ENCODE measurements at places on chromosomes 7 and 10. TPM values are rescaled to one million over a fixed set of nuclear protein-coding genes. Genes with fewer than 3 reads are reported as not detected.

Gene CALML3
- 0.09 TPM for total RNA-seq

Gene METTL27
- total RNA-seq = 2.5 TPM

Gene HKDC1
- 0.91 TPM for total RNA-seq

- no peak for DNase-seq
Observed at GRCh38 chr7:142654398-142654797, 94.9 kb upstream of the PRSS1 start.

- DNase-seq = no peak
Observed at GRCh38 chr10:45593938-45594275, 78.7 kb downstream of the ZFAND4 start.

- no peak for DNase-seq
Observed at GRCh38 chr10:1631282-1631681, 106.0 kb downstream of the ADARB2 start.

GRCh38 chr7:51229106-51229537, 87.5 kb downstream of the COBL start:
- DNase-seq = peak; percentile 41

DNA sequence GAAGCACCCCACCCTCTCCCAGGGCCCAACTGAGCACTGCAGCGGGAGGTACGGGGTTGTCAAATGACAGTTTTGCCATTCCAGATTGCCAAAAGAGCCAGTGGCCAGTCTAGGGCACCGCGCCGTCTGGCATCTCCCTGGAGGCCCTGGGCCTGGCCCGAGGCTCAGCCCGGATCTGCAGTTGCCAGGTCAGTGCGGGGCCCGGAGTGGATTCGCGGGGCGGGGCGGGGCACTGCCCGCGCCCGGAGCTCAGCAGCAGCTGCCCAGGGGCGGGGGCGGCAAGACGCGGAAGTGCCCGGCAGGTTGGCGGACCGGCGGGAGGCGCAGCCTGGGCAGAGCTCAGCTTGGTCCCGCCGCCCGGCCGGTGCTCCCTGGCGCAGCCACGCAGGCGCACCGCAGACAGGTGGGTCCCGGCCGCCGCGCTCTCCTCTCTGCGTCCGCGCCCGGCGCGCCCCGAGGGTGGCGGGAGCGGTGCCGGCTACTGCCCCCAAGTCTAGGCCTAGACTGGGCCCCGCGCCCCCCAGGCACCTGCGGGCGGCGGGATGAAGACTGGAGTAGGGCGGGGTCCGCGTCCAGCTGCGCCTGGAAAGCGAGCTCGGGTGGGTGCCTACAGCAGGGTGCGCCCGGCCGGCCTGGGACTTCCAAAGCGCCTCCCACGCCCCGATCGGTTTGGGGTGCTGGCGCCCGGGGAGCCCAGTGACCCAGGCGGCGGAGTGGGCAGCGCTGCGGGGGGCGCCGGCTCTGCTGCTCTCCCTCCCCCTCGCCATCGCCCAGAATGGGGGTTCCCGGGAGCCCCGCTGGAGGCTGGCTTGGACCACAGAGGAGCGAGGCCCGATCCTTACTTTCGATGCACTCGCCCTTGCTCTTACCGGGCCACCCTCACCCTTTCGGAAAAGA, at the start of gene IRF5:
Gene IRF5 (plus strand): TSS at position 281 of the 897 bp plus-strand sequence. CDS start 4,155 bp downstream, outside the sequence.
- DNase-seq = peak; percentile 28

DNA sequence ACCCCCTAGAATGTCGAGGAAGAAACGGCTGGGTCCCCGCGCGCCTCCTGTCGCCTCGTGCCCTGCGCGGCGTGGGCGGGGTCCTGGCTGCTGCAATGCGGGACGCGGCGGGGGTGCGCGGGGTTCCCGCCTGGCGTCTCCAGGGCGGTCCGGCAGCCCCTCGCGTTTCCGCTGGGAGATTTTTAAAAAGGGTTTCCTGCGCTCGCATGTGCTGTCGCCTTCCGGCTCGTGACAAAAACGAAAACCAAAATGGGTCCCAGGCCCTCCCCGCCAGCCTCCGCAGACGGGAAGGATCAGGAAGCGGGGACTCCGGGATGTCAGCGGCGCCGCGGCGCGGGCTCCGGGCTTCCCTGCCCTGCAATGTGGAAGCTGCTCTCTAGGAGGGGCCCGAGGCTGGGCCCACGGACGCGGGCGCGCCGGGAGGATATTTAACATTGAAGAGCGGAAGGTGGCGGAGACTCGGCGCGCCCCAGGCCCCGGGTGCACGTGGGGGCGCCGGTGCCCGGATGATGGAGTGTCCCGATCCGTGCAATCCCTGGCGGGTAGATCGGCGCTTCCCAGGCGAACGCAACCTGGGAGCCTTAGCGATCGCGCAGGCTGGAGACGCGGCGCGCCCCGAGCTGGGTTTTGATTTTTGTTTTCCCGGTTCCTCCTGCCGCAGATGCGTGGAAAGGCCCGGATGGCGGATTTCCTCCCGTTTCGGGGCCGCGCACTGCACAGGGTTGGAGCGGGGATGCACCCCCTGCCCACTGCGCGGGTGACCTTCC, 1.0 kb downstream of the PFKP start:
- peak; percentile 60 for DNase-seq

DNA sequence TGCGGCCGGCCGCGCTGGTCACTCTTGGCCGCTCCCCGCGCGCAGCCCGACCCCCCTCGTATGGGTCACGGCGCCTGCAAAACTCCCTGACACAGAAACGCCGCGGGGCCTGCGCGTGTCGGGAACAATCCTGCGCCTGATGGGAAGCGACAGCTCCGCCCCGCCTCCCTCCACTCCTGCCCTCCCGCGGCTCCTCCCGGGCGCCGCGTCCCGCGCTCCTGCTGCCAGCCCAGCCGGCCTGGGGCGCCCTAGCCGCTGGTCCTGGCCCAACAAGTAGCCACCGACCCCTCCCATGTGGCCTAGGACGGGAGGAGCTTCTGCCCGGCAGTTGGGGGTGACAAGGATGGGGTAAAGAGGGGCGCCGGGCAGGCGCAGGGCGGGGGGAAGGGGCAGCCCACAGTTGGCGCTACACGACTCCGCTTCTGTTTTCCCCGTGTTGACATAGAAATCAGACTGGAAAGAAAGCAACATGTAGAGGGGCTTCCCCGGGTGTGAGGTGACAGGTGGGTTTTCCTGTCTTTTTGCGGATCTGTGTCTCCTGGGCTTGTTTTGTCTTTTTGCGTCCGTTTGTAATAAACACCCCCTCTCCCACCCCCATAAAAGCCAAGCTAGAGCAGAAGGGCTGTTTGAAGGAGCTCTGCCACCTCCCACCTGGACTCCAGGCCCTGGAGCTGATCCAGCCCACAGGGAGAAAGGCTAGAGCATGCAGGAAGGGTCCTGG, 35.1 kb upstream of the PAX2 start:
- DNase-seq = no peak

GRCh38 chr7:11427686-11428273, 404.2 kb downstream of the THSD7A start:
- DNase-seq = peak; percentile 40

GRCh38 chr10:8297959-8298358, 243.5 kb downstream of the GATA3 start:
- DNase-seq = no peak

DNA sequence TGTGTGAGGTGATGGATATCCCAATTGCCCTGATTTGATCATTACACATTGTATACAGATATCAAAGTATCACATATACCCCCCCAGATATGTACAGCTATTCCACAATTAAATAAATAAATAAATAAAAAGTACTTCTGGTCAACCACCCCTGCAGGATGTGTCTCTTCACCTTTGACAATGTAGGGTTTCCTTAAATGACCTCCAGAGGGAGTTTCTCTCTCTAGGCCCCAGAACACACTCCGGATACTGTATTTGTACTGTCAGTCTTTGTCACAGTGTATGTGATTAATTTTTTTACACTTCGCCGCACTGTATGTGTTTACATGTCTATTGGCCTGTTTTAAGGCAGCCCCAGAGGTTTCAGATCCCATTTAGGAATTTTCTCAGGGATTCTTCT, 123.6 kb downstream of the ADCYAP1R1 start:
- no peak for DNase-seq
